Stimulated activated naive CD8-positive, alpha-beta T cell treated with anti-CD3 and anti-CD28 coated beads, Interleukin-15, amount 100 ng/mL, for 72 hours (primary cell): ENCODE measurements at places on chromosomes 7 and 10.

- DNase-seq: no peak
Measured at GRCh38 chr7:141946796-141947195, at the start of gene CLEC5A. TSS of gene CLEC5A (minus strand) at chr7:141946974. CDS start at chr7:141946292, 682 bp downstream.

- no peak for DNase-seq
Measured at GRCh38 chr10:86936661-86937501, 20.5 kb downstream of the MMRN2 start.

DNA sequence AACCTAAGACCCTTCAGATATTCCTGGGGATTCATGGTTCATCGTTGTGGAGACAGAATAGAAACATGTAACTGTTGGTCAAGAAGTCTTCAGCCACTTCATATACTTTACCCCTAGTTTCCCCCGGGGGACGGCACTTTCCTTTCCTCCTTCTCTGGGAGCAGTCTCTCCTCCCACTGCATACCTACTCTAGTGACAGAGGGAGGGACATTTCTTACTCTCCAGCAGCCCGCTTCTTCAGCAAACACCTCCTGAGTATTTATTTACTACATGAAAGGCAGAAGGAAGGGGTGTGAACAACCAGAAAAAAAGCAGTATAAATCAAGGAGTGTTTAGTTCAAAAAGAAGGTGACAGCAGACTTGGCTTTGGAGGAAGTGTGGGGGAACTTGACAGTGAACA lies 69.0 kb downstream of the LHFPL3 start:
- no peak for DNase-seq

DNA sequence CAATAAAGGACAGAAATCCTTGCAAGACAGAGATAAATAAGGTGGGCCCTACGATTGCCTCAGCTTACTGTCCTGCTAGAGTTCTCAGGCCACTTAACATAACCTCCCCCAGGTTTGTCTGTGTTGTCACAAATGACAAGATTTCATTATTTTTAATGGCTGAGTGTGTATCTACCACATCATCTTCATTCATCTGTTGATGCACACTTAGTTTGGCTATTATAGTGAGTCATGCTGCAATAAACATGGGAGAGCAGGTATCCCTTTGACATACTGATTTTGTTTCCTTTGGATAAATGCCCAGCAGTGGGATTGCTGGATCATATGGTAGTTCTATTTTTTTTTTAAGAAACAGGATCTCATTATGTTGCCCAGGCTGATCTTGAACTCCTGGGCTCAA lies 60.6 kb downstream of the PRTFDC1 start:
- DNase-seq: no peak

DNA sequence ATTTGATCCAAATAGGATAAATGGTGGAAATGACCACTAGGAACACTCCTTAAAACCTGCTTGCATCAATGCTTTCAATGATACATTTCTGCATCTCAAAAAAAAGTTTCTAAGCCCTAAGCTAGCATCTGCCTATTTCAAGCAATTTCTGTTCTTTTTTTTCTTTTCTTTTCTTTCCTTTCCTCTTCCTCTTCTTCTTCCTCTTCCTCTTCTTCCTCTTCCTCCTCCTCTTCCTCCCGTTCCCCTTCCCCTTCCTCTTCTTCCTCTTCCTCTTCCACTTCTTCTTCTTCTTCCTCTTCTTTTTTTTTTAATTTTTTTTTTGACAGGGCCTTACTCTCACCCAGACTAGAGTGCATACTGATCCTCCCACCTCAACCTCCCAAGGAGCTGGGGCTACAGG lies 15.4 kb downstream of the RBM20 start:
- DNase-seq: no peak

DNA sequence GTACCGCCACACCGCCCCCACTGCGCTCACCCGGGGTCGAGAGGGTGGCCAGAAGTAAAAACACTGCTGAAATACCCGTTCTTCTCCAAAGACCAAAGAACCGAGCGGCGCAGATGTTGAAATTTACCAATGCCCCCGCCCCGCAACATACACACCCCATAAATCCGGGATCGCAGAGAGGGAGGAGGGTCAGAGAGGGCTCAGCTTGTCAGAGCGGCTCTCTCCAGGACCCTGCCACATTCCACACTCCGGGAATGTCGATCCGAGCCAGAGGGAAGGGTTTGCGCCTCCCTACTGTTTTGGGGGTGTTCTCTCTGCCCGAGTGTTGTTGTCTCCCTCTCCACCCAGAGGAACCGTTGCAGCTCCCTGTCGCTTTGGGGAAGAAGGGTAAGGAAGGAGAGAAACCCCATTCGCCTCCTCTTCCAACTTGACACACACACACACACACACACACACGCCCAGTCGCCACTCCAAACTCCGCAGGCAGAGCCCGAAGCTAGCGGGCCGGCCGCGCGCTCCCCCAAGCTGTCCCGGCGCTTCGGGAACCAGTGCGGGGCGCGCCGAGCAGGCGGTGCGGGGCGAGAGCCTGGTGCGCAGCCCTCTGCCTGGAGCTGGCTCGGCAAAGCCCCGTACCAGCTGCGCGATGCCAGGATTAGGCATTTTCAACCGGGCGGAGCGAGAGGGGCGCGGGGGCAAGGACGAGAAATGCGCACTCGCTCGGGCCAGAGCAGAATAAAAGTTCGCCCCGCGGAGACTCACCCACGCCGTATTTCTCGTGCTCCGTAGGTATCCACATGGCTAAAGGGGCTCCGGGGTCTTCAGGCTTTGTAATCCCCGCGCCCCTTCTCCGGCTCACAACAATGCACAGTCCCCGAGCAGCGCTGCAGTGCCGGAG lies 609 bp downstream of the DOCK4 start:
- peak; percentile 49 for DNase-seq

GRCh38 chr10:92816091-92816531 lies 32.2 kb upstream of the EXOC6 start:
- DNase-seq: no peak

- DNase-seq: no peak
Measured at GRCh38 chr7:87056346-87056745, 3.1 kb downstream of the ELAPOR2 start.

GRCh38 chr10:56679578-56679977 lies 318.5 kb upstream of the ZWINT start:
- DNase-seq: no peak

- no peak for DNase-seq
Measured at GRCh38 chr7:52410032-52410431, 625.4 kb upstream of the POM121L12 start.

GRCh38 chr7:73833251-73833919 lies 2.6 kb downstream of the CLDN4 start:
- no peak for DNase-seq
